ENCODE measurements at places on chromosomes 3 and 15.

DNA sequence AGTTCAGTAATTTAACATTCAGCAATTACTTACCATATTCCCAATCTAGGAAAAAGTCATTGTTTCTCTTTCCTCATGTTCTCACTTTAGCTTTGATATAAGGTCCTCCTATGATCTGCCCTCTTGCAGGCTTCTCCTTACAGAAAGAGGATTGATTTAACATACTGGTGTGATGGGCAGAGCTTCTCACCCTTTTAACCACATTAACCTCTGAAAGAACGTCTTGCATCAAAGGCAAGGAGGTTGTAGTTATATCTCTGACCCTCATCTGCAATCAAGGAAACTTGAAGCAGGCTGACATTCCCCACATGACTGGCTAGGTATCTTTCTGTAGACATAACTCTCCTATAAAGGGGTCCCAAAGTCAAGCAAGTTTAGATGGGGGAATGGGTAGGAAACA lies 39.5 kb downstream of the BTLA start:
- no peak for DNase-seq

GRCh38 chr15:73889053-73889761 lies 15.8 kb downstream of the TBC1D21 start:
- no peak for DNase-seq

DNA sequence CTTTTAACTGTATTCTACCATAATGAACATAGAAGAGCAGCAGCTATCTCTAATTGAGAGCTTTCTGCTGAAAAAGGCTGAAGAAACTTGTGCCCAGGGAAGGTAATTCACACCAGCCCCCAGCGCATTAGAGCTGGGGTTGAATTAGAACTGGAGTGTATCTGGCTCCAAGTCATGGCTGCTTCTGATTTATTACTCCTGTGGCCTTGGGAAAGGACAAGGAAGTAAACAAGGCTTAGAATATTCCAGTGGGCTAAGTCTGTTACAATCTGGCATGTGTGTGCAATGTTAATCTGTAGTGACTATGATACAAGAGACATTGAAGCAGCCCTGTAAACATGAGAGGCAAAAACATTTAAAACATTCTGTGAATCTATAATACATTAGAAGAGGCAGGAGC lies 18.1 kb downstream of the CPA3 start:
- no peak for DNase-seq

- DNase-seq, result peak; percentile 9
Observed at GRCh38 chr3:119418641-119419040, 44.8 kb downstream of the TMEM39A start.

DNA sequence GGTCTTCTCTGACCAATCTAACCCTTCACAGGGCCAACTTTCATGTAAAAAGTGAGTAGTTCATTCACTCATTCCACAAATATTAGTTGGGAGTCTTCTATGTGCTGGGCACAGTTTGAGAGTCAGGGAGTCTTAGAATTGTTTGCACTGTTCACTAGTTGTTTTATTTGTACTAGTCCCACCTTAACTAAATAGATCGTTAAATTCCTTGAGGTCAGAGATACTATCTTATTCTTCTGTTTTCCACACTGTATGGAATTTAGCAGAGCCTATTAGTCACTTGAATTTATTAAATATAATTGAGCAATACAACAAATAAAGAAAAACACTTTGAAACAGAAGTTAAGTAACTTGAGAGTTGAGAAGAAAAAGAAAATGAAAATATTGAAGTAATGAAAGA lies 40.8 kb upstream of the SPTSSB start:
- DNase-seq, result no peak

DNA sequence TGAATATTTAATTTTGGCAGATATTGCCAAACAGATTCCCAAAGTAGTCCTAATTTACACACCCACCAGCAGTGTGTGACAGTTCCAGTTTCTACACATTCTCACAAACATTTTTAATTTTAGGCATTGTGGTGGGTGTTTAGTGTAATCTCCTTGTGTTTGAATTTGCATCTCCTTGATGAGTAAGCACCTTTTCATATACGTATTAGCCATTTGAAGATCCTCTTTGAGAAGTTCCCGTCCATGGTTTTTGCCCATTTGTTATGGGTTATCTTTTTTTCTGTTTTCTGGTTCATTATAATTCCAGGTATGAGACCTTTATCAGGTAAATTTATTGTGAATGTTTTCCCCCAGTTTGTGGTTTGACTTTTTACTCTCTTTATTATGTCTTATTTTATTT lies 2.3 kb upstream of the TM4SF19 start:
- no peak for DNase-seq

- peak; percentile 17 for DNase-seq
Observed at GRCh38 chr3:158842976-158843375, 41.1 kb downstream of the MFSD1 start.

- DNase-seq, result no peak
Observed at GRCh38 chr3:186075931-186076567, 32.8 kb downstream of the ETV5 start.

GRCh38 chr15:91975241-91975978 lies 121.9 kb downstream of the SLCO3A1 start:
- no peak for DNase-seq

DNA sequence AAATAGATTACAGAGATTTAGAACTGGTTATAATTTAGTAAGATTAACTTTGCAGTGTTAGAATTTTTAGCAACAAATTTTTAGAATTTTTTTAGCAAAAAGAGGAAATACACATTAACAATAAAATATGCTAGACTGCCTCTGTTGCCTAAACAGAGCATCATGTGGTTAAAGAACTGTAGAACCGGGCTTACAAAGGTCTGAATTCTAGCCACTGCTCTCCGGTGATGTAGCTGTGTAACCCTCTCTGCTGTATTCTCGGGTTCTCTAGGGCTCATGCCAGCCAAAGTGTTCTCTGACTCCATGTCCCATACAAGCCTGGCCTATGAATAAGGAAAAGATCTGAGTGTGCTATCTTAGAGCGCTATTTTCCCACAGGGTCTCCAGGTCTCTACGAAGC lies 2.9 kb upstream of the P2RY12 start:
- no peak for DNase-seq

GRCh38 chr15:67826717-67827561 lies 1.6 kb downstream of the SKOR1 start:
- DNase-seq, result no peak

DNA sequence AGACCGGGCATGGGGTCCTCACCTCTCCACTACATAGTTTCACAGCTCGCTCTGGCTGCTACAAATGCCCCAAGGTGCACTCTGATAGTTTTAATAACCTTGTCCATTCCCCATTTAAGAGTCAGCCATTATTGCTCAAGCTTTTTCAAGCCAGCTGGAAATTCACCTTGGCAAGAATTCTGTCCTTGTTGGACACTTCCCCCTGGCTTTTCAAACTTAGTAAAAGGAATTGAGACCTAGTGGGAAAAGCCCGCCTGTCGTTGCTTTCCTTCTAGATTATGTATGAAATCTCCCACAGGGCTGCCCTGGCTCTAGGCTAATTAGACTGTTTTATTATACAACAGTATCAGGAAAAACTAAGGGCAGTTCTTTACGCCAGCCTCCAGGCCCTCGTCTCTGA lies 293.7 kb upstream of the GADL1 start:
- no peak for DNase-seq

DNA sequence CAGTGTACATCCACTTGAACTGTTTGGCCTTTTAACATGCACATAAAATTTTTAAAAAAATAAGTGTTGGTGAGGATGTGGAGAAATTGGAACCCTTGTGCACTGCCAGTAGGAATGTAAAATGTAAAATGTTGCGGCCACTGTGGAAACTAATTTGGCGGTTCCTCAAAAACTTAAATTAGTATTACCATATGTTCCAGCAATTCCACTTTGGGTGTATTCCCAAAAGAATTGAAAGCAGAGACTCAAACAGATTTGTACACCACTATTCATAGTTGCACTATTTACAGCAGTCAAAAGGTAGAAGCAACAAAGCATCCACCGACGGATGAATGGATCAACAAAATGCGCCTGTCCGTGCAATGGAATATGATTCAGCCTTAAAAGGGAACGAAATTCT lies 55.2 kb upstream of the SEC61A1 start:
- peak; percentile 12 for DNase-seq

- no peak for DNase-seq
Observed at GRCh38 chr3:81585056-81585455, 176.4 kb downstream of the GBE1 start.

DNA sequence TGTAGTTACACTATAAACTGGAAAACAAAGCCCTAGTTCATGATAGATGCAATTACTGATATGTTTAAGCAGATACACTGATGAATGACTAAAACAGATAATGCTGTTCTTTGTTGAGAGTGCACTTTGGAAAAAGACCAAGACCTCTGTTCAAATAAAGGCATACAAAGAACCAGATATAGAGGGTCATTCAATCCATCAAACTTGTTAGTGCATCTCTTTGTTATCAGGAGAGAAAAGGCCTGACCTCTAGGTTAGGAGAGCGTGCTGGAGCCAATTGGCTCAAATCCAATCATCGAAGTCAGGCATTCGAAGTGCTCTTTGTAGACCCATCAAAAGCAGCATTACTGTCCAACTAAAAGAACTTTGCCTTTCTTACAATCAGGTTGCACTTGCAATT lies 124.2 kb downstream of the TFG start:
- DNase-seq, result no peak

DNA sequence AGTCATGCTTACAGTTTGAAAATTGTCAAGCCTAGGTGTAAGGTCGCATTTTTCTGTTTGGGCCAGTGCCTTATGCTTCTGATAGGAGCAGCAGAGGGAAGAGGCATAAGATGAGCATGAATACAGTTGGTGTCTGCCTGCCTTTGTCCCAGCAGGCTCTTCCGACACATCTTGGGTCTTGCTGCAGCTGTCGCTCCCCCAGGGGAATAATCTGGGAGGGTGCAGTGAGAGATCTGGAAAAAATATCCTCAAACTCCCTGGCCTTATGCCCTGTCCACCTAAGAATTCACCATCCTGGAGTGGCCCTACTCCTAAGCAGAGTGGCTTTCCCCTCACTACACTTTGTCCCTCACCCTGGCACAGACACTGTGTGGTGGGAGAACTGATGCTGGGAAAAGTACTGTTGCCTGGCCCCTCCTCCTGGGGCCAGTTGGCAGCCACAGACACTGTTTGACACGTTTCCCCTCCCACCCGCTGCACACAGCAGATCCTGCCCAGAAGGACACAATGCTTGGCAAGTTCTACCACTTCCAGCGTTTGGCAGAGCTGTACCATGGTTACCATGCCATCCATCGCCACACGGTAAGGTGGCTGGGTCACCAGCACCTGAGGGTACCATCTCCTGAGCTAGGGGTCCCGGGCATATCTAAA lies 21.1 kb upstream of the RHO start:
- DNase-seq, result no peak

DNA sequence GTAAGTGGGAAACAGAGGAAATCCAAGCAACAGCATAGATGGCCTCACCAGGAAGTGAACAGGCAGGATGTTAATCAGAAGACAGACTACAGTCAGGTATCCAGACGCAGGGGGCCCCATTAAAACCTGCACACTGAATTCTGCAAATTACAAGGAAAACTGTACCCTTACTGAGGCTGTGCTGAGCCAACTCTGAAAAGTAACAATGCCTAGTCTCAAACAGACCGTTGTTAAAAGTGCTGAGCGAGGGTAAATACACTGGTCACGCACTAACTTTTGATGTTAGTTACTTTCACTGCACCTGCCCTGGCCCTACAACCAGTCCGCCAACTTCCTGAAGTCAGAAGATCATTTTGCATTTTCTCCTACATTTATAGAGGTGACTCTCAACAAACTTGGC lies 1.0 kb downstream of the TAMM41 start:
- DNase-seq, result no peak

DNA sequence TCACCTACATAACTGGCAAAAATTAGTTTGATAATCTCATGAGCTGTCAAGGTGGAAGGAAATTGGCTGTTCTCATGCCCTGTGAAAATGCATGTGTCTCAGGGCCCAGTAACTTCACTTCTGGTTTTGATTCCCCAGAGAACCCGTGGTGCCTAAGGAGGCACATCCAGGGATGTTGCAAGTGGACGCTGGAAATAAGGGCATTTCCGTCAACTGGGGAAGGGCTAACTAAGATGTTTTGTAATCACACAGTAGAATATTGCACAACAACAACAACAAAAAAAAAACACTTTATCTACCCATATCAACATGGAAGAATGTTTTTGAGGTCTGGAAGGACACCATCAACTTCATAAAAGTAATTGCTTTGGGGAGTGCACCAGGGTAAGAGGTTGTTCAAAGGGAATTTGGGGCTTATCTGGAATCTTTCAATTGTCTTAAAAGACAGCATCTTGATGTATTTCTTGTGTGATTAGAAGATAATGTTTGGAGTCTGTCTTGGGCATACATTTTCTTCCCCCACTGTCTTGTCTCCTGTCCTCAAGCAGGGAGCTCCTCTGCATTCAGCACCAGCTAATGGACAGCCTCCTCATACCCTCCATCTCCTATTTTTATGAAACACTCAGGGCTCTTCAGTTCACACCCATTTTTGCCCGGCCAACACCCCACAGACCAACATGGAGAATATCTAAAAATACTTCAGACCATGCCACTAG lies 37.2 kb upstream of the PRR20G start:
- no peak for DNase-seq

- DNase-seq, result peak; percentile 13
Observed at GRCh38 chr3:3145831-3146230, 19.1 kb downstream of the TRNT1 start.

DNA sequence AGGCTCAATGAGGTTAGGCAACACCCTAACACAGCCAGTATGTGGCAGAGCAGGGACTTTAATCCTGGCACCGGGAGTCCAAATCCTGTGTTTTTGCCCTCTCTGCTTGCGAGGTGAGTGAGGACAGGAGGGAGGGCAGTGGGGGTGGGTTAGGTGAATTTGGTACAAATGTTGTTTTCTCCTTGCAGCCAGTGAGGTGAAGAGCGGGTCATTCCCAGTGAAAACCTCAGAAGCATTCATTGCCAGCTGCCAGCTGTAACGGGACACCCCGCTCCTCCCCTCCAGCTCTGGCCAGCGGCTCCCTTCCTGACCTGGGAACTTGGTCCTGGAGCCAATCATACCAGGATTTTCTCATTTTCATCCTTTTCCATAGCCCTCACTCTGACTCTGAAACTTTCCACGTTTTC lies 45.7 kb upstream of the RAB6B start:
- DNase-seq, result no peak

- peak; percentile 77 for DNase-seq
Observed at GRCh38 chr15:38414357-38414756, 39.6 kb upstream of the FAM98B start.

DNA sequence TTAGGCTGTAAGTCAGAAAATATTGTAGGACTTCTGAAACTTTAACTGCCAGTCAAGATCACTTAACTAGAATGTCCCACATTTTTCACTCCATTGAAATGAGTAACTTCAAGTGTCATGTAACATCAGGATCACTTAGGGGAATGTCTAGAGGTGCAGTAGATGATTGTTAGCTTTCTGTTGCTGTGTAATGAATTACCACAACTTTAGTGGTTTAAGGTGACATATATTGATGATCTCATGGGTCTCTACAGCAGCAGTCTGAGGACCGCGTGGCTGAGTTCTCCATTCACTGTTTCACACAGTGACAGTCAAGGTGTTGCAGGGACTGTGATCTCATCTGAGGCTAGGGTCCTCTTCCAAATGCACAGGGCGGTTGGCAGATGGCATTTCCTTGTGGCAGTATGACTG lies 82.7 kb downstream of the SLC25A26 start:
- DNase-seq, result no peak

- no peak for DNase-seq
Observed at GRCh38 chr15:90870354-90871138, 2.2 kb downstream of the FURIN start.

Measured in fibroblast of skin of scalp (primary cell).